Renal cortical epithelial cell (primary cell): ENCODE measurements at places on chromosomes 4 and X. TPM values are rescaled to one million over a fixed set of nuclear protein-coding genes. Genes with fewer than 3 reads are reported as not detected.

JADE3 gene
- 5.4 and 24.4 TPM in 2 replicates for total RNA-seq

DKK2 gene
- 0.65 and 1.0 TPM in 2 replicates for total RNA-seq

IL1RAPL2 gene
- total RNA-seq, result not detected in 2 replicates

GPRASP3 gene
- total RNA-seq, result 0.87 and 4.8 TPM in 2 replicates

POLA1 gene
- 9.8 and 11.3 TPM in 2 replicates for total RNA-seq

ZXDA gene
- total RNA-seq, result 8.2 and 8.5 TPM in 2 replicates

KLHL4 gene
- 2.6 and 3.6 TPM in 2 replicates for total RNA-seq

PRKG2 gene
- 0.35 and 0.89 TPM in 2 replicates for total RNA-seq

SPATA4 gene
- total RNA-seq, result 0.65 and 1.2 TPM in 2 replicates

NONO gene
- total RNA-seq, result 409 and 442 TPM in 2 replicates

SSX4B gene
- not detected in 2 replicates for total RNA-seq

- DNase-seq, result peak; percentile 93
These were observed 276.8 kb downstream of the FBXW7 start for GRCh38 chr4:152258804-152259708.

- DNase-seq, result peak; percentile 76
These were observed 11.4 kb downstream of the RNF175 start for GRCh38 chr4:153748378-153748777.

- peak; percentile 72 for DNase-seq
These were observed 32.2 kb upstream of the ARMCX2 start for GRCh38 chrX:101691835-101692234.

- no peak for DNase-seq
These were observed 264.9 kb upstream of the ZC4H2 start for GRCh38 chrX:65241059-65241721.

GRCh38 chr4:177190995-177191580 is 118.6 kb upstream of the NEIL3 start:
- DNase-seq, result peak; percentile 86

DNA sequence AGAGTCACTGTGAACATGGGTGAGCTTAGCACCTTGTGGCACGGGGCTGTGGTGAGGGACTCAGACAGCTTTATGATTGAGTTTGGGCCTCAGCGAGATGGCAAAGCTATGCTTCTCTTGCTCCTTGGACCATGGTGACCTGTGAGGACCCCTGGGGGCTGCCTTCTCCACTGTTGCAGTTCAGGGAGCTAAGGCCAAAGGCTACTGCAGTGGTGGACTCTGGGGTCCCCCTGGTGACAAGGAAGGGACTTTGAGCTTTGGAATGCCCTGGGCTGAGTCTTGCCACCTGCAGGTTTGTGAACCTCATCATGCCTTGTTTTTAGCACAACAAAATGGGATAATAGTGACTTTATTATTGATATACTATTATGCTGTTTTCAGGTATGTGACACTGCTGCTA is 36.5 kb downstream of the TBL1X start:
- no peak for DNase-seq

DNA sequence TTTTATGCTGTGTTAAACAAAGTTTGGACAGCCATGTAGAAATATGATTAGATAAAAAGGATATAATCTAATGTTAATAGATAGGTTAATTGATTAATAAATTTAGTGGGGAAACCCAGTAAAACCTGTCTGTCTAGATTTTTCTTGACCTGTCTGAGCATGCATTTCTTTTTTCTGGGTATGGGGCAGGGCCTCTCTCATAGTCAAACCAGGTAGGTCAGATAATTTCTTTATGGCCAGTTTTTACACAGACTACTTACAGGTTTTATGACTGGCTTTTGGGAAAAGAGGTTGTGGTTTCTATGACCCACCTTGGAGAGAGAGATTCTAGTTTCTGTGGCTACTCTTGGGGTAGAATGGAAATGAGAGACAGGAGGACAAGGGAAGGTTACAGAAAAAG is 135.6 kb upstream of the EPHA5 start:
- no peak for DNase-seq

DNA sequence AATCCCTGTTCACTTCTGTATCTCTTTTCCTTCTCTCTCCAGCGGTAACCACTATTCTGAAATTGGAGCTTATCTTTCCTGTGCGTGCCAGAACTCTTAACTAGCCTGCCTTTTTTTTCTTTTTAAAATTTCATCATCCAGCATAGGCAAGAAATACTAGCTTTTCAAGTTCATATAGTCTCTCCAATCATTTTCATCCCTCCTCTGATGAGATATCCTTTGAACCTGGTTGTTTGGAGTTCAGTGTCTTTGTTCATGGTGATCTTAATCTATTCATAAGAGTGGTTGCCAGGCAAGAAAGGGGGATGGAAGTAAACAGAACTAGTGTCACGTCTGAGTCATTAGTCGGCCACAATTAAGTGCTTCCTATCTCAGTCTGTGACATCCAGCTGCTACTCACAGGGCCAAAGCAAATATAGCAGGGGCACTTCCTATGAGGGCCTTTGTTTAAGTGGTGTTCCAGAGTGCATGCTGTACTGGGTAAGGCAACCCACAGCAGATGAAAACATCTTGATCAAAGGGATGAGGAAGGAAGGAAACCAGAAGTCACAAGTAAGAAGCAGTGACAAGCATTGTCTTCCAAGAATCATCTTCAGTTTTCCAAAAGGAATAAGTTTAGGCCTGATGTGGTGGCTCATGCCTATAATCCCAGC is 56.4 kb upstream of the XIAP start:
- peak; percentile 84 for DNase-seq

DNA sequence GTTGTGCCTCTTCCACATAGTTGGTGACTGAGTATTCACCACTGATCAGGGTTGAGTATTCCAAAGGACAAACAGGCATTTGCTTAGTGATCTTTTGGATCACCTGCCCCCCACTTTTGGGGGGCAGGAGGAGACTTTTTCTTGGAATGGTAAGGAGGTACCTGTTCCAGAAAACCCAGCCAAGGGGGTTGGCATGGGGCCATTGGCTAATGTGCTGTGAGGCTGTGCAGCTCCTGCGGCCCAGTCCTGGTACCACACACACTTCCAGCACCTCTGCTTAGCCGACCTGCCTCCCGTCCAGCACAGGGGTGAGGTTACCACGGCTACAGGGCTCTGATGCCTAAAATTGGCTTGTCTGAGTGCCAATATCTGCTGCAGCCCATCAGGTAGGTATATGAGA is 40.1 kb upstream of the MGST2 start:
- DNase-seq, result no peak

GRCh38 chr4:19455196-19455595 is 796.5 kb upstream of the SLIT2 start:
- DNase-seq, result no peak

GRCh38 chr4:118762730-118763477 is 73.0 kb downstream of the SEC24D start:
- DNase-seq, result no peak

DNA sequence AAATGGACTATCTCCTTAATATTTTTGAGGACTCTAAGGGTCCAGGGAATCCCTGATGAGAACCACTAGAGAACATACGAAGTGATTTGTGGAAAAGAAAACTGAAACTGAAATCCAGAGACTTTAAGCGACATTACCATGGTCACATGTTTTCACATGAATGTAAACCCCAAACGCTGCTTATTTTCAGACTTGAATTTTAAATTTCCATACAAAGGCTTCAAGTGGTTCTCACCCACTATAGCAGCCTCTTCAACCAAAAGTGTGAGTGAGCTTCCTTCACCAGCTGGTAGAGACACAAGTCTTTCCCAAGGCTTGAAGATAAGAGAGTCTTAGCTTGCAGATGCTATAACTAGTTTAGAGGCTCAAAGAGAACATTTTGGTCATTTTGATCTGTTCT is 232.7 kb downstream of the MGST2 start:
- DNase-seq, result no peak

DNA sequence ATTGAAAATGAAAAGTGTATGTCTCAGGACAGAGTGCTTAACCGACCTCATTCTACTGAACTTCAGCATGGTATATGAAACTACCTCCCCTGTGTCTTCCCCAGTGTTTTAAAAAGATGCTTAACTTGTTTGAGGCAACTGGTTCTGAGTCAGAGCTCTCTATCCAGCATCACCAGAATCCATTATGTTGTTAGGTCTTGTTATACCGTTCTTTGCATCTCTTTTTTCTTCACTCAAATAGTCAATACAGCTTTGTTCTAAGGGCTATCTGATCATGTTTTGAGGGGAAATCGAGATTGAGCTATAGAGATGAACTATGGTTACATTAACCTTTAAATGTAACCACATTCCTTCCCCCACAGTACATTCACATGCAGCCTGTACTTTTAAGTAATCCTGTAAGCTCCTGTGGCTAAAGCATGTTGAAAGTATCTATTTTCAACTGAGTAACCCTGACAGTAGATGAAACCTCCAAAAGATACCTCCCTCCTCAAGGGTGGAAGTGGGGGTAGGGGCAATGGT is 514.4 kb downstream of the RPA4 start:
- no peak for DNase-seq

DNA sequence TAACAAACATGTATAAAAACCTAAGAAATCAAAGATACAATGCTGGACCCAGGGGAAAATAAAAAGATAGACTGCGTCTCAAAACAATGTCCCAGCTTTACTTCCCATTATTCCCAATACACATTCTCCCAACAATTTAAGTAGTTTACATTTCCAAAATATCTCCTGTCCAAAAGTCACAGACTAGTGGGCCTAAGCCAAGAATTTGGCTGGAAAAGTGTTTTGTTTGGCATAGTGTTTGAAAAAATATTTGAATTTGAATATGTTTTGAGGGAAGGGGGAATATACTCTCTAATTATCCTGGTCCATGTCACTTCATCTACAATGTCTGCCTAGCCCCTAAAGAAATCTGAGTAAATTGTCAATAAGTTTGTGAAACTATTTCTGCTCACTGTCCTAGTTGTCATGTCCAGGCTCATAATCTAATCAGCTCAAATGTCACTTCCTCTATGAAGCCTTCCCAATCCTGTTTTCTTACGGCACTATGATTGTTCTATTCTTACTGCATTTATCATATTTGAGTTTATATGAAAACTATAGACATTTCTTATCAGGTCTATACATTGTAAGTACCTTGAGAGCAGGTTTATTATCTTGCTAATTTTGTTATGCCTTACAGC is 74.4 kb downstream of the SEC24D start:
- no peak for DNase-seq

- DNase-seq, result no peak
These were observed 81.2 kb downstream of the TMEM144 start for GRCh38 chr4:158291334-158292055.

DNA sequence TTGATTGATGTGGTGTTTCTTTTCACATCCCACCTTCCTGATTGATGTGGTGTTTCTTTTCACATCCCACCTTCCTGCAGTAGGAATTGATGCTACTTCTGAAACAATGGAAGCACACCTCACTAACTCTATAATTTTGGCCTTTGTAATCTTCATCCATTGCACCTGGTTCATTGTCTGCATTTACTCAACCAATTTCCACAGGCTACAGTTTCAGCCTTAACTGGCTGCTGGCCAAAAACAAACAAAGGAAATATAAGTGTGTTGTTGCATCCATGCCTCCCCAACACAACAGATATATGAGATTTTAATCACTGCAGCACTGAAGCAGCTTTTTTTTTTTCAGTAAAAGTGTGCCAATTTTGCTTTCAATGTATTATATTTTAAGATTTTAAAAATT is 867.6 kb upstream of the PCDH7 start:
- DNase-seq, result no peak

GRCh38 chr4:17807446-17807845 is 3.1 kb downstream of the DCAF16 start:
- DNase-seq, result no peak

GRCh38 chr4:148182230-148182911 is 259.8 kb downstream of the NR3C2 start:
- DNase-seq, result no peak

DNA sequence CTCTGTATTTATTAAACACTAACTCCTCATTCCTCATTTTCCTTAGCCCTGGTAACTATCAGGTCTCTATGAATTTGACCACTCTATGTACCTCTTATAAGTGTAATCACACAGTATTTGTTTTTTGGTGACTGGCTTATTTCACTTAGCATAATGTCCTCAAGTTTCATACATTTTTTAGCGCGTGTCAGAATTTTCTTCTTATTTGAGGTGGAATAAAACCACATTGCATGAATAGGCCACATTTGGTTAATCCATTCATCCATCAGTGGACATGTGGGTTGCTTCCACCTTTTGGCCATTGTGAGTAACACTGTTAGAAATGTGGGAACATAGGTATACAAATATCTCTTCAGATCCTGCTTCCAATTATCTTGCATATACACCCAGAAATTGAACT is 341.2 kb upstream of the BOD1L1 start:
- peak; percentile 63 for DNase-seq

- DNase-seq, result peak; percentile 55
These were observed 8.3 kb upstream of the TMEM154 start for GRCh38 chr4:152687974-152688599.

- no peak for DNase-seq
These were observed 491.2 kb downstream of the INPP4B start for GRCh38 chr4:142354794-142355420.

DNA sequence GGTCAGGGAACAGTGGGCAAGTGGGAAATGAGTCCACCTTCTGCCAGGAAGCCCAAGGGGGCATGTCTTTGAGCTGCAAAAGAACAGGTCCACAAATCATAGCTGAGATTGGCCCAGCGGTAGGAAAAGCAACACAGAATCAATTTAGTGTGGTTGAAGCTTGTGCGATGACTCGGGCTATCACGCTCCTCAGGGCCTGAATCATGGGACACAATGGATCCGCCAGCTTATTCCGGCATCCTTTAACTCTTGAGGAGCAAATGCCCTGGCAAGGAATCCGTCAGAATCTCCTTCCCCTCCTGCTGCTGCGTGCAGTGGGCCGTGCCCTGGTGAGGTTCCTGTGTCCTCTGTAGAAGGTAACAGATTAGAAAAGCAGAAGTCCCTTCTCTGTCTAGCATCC is 98.0 kb downstream of the RELL1 start:
- DNase-seq, result peak; percentile 13

GRCh38 chr4:178450614-178451013 is 1008.4 kb upstream of the AGA start:
- no peak for DNase-seq

GRCh38 chr4:108272986-108273385 is 104.3 kb upstream of the LEF1 start:
- no peak for DNase-seq

- no peak for DNase-seq
These were observed 18.4 kb downstream of the MAML3 start for GRCh38 chr4:140135529-140136088.

DNA sequence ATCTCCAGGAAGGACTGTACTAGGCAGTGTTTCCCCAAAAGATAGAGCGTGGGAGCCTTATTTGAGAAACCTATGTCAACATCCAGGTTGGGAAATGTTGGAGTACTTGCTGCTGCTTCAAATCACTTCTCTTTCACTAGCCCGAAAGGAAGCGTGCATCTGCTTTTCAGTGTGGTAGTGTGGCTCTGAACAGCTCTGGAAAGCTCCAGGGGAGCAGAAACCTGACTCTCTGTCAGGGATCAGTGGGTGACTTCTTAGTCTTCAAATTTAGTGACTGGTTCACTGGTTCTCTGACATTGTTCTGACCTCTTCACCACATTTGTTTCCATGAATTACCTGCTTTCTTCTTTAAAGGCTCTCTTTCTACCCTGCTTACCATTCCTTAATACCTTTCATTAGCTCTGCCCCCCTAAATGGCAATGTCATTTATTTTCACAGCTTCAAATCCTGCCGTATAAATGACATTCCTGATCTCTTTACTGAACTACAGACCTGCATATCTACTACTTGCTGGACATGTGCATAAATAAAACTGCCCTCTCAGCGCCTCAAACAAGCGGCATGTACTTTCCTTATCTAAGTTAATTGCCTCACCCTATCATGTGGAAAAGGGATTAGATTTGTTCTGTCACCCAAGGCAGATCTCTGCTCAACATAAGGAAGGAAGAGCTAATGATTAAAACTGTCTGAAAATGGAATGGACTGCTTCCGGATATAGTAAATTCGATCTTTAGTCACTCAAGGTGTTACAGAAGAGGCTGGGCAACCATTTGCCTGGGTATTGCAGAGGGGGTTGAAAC is 37.0 kb downstream of the DLG3 start:
- peak; percentile 70 for DNase-seq
